Iris pigment epithelial cell (primary cell): ENCODE measurements at places on chromosomes 1 and 21.

- DNase-seq: peak; percentile 2
These were observed 83.0 kb downstream of the RYR2 start for GRCh38 chr1:237124856-237125462.

- no peak for DNase-seq
These were observed 115.9 kb downstream of the LRRC53 start for GRCh38 chr1:74396462-74396861.

- no peak for DNase-seq
These were observed 45.8 kb downstream of the PRDM16 start for GRCh38 chr1:3114846-3115245.

DNA sequence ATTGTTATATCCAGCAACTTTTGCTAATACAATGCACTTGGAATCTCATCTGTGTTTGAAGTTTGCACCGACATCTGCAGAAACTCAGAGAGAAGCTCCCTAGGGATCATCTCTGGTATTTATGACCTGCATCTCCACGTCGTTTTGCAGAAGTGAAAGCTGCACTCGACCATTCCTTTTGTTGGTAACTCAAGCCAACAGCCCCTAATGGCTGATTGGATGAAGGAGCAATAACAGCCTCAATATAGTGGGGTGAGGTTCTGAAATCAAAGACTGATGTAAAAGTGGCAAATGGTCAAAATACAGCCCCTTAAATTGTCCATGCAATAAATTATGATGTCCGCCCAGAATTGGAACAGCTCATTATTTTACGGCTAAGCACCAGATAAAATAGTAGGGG lies 344.2 kb upstream of the KAZN start:
- no peak for DNase-seq
